Activated naive CD4-positive, alpha-beta T cell (primary cell): ENCODE measurements at places on chromosomes 7 and 10.

GRCh38 chr7:44194069-44194468 is 4.8 kb upstream of the GCK start:
- no peak for DNase-seq

DNA sequence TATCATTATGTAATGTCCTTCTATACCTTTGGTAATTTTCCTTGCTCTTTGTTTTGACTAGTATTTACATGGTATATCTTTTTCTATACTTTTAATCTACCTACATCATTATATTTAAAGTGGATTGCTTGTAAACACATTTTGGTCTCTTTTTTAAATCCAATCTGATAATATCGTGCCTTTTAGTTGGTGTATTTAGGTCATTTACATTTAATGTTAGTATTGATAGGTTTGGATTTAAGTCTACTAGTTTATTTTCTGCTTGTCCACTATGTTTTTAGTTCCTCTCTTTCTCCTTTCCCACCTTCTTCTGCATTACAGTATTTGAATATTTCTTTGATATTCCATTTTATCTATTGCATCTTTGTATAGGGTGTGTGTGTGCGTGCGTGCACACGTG is 95.4 kb downstream of the HIBADH start:
- no peak for DNase-seq

- DNase-seq: no peak
These were observed 94.7 kb upstream of the FERD3L start for GRCh38 chr7:19239951-19240350.

- no peak for DNase-seq
These were observed 6.5 kb upstream of the CALU start for GRCh38 chr7:128732521-128733277.

DNA sequence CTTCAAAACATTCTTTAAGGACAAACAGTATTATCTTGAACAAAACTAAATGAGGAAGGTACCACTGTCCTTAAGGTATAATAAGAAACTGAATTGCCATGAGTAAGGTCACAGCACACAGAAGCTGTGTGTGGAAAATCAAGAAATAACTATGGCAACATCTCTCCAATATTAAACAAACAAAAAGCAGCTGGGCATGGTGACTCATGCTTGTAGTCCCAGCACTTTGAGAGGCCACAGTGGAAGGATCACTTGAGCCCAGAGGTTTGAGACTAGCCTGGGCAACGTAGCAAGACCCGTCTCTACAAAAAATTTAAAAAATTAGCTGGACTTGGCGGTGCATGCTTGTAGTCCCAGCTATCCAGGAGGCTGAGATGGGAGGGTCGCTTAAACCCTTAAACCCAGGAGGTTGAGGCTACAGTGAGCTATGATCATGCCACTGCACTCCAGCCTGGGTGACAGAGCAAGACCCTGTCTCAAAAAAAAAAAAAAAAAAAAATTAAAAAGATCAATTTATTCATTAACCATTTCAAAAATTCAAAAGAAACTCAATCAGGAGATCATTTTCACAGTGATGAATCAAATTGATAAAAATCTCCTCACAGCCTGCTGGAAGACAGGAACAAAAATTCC is 195.4 kb downstream of the SKIDA1 start:
- no peak for DNase-seq

- no peak for DNase-seq
These were observed 51.5 kb downstream of the UNCX start for GRCh38 chr7:1283941-1284742.

GRCh38 chr10:123309731-123310130 is 155.5 kb downstream of the BUB3 start:
- DNase-seq: no peak

- DNase-seq: no peak
These were observed 40.9 kb downstream of the SMURF1 start for GRCh38 chr7:99102809-99103690.

GRCh38 chr7:22563621-22564241 is 63.7 kb upstream of the STEAP1B start:
- no peak for DNase-seq

GRCh38 chr7:157442993-157443831 is 106.4 kb downstream of the DNAJB6 start:
- no peak for DNase-seq
